HCT116 (cell line): ENCODE measurements at places on chromosomes 7 and 10. TPM values are rescaled to one million over a fixed set of nuclear protein-coding genes. Genes with fewer than 3 reads are reported as not detected.

GRCh38 chr7:122412883-122413282 lies 108.3 kb upstream of the FEZF1 start:
- no peak for DNase-seq

- no peak for DNase-seq
Observed at GRCh38 chr7:44368455-44368854, 43.1 kb upstream of the CAMK2B start.

DYDC2 gene
- not detected for total RNA-seq

TMEM26 gene
- total RNA-seq = not detected
